ENCODE measurements at places on chromosomes 12 and 14.

- DNase-seq: no peak
These were observed 11.1 kb upstream of the SIVA1 start for GRCh38 chr14:104741803-104742251.

DNA sequence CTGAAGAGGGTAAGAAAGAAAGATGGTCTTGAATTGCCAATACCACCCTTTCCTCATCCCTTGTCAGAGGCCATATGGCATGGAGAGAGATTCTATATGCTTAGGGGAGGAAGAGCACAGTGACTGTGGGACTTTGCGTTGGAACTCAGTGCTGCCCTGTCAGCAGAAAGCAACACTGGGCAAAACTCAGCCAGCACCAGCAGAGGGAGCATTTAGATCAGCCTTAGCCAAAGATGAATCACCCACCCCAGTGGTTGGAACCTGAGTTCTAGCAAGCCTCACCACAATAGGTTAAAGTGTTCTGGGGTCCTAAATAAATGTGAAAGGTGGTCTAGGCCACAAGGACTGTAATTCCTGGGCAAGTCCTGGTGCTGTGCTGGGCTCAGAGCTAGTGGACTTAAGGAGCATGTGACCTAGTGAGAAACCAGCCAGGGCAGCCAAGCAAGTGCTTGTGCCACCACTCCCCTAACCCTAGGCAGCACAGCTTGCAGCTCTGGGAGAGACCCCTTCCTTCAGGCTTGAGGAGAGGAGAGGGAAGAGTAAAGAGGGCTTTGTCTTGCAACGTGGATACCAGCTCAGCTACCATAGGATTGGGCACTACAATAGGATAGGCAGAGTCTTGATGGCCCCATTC is 11.4 kb upstream of the BCAT1 start:
- DNase-seq: no peak

DNA sequence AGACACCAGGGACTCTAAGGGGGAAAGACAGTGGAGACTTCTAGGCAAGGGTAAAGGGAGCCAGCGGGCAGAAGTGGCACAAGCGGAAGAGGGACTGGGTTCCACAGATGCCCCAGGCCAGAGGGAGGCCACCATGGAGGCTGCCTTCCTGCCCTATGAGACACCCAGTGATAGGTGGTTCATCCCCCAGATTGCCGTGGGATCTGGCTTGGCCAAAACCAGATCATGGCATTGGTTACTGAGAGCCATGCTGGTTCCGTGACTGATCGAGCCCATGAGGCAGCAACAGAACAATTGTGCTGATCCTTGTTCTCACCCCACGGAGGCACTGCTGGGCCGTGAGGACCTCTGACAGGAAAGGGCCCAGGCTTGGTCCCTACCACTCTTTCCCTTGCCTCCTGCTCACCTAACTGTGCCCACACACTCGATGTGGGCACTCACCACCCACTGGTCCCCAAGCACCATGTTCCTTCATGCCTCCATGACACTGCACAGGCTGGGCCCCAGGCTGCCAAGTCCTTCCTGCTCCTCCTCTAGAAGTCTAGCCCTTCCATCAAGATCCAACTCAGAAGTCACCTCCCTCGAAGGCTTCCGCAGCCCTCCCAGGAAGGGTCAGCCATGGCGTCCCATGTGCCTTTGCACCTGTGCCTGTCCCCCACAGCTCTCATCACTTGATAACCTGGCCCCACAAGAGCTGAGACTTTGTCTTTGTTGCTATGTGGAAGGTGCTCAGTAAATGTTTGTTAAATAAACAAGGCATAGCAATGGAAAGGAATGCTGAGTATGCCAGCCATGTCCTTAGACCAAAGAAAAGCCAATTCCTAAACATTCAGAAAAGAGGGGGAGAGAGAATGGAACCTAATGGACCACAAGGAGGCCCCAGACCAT is 7.3 kb downstream of the KRT79 start:
- no peak for DNase-seq

DNA sequence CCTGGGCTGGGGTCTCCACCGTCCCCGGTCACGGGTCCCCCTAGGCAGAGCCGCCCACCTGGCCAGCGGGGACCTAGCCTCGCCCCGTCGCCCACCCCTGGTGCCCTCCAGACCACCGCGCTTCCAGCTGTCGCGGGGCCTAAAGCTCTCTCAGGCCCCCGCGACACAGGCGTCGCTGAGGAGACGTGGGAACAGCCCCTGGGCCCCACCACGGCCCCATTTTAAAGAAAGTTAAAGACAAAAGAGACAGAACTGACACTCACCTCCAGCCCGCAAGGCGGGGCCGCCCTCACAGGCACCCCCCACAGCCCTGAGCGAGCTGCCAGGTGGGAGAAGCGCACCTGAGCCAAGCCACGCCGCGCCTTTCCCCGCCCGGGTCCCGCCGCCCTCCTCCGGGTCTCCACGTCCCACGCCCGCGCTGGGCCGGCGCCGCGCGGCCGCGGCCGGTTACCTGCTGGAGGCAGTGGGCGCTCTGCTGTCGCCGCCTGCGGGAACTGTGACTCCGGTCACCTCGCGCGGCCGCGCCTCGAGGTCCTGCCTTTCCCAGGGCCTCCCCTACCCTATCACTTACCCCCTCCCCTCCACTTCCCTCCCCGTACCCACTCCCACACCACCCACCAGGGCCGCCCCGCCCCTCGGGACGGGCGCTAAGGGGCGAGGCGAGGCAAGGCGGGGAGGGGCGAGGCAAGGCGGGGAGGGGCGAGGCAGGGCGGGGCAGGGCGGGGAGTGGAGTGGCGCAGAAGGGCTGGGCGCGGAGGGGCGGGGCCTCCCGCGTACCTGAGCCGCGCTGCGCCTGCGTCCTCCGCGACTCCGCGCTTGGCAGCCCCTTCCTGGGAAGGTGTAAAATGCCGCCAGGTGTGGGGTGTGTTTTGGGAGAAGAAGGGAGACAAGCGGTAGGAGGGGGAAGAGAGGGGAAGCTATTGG is 31.2 kb downstream of the TC2N start:
- DNase-seq: peak; percentile 47

GRCh38 chr12:54891717-54892478 is 37.6 kb downstream of the MUCL1 start:
- peak; percentile 75 for DNase-seq

DNA sequence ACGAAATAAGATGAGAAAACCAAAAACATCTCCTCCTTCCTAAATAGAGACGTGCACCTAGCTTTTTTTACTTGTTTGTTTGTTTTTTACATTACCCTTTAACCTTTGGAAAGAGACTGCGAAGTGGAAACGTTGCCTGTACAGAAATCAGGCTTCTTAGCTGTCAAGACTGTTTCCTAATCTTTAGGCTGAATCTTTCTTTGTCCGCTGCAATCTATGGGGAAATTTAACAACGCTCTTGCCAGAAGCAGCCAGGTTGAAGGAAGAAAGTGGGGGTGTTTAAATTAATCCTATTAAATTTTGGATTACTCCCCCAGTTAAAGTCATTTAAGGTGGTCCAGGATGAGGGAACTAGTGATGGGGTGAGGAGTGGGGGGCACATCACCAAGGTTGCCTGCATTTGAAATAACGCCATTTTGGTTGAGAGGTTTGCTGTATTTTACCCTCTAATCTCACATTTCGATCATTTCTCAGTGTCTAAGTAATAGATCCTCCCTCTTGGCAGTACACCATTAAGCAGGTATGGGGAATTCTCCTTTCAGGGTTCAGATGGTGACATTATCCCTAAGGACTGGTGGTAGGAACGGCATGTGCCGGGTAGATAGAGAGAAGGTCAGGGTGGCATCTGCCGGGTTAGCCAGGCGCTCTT is 2.6 kb downstream of the FLRT2 start:
- DNase-seq: no peak

- DNase-seq: no peak
These were observed 35.5 kb downstream of the SLC5A8 start for GRCh38 chr12:101174541-101174940.

GRCh38 chr12:104695453-104696148 is 238.9 kb downstream of the CHST11 start:
- no peak for DNase-seq

DNA sequence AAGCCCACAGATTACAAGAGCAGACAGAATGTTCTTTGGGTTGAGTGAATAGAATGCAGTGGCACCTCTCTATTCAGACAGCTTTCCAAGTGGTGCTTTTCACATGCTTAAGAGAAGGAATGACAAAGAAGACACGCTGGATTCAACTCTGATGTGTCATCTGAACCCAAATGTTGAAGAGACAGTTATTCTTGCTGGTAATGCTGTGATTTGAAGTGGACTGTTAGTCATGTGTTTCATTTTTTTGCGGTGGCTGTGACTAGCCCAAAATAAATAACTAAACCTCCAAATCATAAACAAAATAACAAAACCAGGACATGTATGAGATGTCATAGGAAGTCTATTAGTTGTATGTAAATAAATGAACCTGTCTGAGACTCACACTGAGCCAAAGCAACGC is 391.8 kb upstream of the PRICKLE1 start:
- DNase-seq: no peak

DNA sequence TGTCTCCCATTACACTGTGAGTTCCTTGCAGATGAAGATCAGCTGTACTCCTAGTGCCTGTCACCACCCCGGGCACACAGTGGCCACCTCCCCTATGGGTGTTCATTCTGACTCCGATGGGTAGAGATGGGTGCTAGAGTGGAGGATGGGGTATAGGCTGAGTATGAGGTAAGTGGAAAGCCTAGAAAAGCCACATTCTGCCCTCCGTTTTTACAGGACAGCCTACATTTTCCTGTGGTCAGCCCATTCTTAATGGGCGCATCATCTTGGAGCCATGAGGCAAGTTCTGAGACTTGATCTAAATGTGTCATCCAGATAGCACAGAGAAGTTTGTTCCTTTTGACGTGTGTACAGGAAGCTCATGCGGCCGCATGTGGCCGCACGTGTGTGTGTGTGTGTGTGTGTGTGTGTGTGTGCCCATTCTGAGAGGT is 166.7 kb upstream of the HIF1A start:
- no peak for DNase-seq

DNA sequence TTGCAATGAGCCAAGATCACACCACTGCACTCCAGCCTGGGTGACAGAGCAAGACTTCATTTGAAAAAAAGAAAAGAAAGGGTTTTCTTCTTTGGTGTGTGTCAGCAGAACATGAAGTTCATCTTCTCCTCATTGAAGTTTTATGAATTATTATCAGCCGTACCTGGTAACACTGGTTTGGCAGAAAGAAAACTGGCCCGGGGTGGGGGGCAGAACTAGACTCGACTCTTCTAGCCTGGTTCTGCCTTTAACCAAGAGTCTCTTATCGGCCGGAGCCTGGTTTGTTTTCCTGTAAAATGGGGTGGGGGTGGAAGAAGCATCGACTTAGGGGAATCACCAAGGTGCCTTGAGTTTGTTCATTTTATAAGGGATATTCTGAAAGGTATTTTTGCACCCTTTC is 64.1 kb downstream of the TECPR2 start:
- DNase-seq: peak; percentile 22

GRCh38 chr12:95151406-95151805 is 65.9 kb downstream of the FGD6 start:
- no peak for DNase-seq

GRCh38 chr12:79441534-79441933 is 249.2 kb downstream of the PAWR start:
- no peak for DNase-seq

DNA sequence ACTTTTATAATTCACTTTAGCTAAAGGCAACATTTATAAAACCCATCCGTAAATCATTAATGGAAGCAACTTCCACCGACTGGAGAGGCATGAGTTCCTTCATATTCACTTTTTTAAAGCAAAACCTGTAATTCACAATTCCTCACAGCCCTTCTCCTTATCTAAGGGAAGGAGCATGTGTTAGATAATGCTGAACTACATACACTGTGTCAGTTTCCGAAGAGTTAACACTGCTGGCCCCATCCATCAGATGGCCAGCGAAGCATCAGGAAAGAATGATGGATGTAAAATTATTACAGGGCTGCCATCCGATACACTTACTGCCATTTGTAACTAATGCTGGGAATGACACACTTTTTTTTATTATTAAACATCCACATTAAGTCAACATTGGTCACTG is 392.8 kb downstream of the SOX5 start:
- no peak for DNase-seq

- no peak for DNase-seq
These were observed 93.1 kb upstream of the HIF1A start for GRCh38 chr14:61602003-61602732.

DNA sequence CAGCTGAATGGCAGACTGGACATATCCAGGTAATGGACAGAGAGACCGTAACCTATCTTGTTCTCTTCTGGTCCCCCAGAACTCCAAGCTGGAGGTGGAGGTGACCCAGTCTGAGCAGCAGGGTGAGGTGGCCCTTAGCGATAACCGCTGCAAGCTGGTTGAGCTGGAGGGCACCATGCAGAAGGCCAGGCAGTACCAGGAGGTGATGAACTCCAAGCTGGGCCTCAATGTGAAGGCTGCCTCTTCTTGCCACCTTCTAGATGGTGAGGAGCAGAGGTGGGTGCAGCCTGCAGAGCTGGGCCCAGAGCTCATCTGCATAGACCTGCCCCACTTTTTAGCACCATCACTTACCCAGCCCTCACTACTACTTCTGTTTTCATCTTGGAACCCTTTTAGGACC is 7.2 kb upstream of the KRT86 start:
- DNase-seq: no peak

DNA sequence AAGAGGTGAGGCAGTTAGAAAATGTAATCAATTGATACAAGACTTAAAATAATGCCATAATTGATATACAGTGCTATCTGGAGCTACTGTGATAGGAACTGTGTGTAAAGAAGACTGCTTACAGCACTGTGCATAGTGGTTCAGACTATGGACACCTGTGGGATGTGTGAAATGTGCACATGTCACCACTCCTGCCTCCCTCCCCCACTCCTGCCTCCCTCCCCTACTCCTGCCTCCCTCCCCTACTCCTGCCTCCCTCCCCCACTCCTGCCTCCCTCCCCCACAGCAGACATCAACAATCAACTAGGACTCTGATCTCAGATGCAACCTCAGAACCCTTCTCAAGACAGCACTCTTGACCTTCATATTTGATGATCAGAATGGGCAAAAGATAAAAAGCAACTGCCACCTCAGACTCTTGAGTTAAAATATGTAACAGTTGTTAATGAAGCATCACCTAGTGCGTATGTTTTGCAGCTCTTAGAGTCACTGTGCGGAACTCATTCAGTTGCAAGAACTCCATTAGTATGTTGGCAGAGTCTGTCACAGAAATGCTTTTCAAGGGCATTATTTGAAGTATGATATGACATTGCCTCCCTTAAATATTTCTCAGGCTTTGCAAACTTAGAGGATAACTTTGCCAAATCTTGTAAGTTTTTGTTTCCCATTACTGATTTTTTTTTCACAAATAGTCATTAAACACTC is 255.2 kb upstream of the DDHD1 start:
- DNase-seq: no peak

DNA sequence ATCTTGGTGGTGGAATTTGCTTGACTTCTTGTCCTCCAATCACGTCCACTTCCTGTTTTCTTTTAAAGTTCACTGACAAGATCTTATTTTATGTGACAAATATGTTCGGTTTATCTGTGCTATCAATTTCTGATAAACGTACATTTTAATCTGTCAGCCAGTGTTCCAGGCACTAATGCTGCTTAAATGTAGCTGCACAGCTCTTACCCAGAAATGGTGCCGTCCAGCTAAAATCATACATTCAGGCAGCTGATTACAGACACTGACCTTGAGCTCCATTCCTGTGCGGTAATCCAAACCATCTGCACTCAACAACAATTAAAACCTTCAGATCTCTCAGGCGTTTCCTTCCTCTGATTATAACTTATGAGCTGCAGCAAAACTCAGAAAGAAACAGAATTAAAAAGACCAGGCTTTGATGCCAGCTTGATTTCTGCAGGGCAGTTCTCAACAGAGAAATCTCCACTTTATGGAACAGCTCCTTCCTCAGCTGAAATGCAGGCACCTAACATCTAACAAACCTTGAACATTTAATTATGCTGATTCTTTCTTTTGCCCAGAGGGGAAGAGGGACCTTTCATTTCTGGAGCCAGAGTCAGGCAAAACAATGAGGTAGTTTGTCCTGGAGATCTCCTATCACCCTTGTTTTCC is 26.4 kb upstream of the RASSF3 start:
- DNase-seq: no peak

All from left lobe of liver (tissue), 2 donors.